ENCODE measurements at places on chromosomes 12 and 14.

- no peak for DNase-seq
Observed at GRCh38 chr12:48977290-48978281, 536 bp upstream of the WNT1 start.

GRCh38 chr12:45973526-45973925 is 16.8 kb downstream of the SCAF11 start:
- no peak for DNase-seq

GRCh38 chr14:96165493-96166436 is 38.9 kb upstream of the BDKRB2 start:
- no peak for DNase-seq

GRCh38 chr14:52767058-52767833 is 24.2 kb downstream of the GNPNAT1 start:
- no peak for DNase-seq

- DNase-seq: peak; percentile 36
Observed at GRCh38 chr12:54217774-54218241, 29.0 kb upstream of the SMUG1 start.

- no peak for DNase-seq
Observed at GRCh38 chr12:131497966-131498365, 212.9 kb upstream of the SFSWAP start.

DNA sequence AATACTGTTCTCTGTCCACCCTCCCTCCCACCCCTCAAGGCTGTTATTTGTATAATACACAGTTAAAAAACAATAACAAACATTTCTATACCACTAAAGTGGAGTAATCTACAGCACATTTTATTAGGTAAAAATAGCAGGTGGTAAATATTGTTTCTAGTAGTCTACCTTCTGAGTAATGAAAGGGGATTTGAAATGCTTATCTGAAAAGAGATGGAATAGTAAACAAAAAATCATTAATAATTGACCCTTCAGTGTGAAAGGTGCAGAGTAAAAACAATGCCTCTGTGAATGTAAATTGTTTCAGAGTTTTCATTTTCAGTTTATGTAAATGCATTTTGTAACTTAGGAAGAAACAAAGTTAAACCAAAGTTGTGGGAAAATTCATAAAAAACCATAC is 321.2 kb downstream of the SLC16A7 start:
- no peak for DNase-seq
